ENCODE measurements at places on chromosomes 4 and X.

GRCh38 chr4:182018691-182019090 is 224.5 kb upstream of the TENM3 start:
- no peak for DNase-seq

DNA sequence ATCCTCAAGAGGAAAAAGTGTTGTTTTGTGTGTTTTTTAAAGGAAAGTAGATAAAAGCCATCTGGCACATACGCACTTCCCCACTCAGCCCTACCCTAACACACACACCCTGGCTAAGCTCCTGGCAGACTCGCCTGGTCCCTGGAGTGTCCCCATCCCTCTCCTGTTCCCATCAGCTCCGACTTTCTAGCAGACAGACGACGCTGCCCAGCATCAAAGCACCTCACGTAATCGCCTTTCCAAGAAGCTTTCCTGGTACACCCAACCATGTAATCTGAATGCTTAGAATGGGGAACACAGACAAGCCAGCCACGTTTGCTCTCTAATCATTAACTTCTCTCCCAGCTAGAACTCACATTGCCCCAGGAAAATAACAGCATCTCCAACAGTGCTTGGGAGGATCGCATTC is 116.2 kb downstream of the AFAP1 start:
- no peak for DNase-seq

DNA sequence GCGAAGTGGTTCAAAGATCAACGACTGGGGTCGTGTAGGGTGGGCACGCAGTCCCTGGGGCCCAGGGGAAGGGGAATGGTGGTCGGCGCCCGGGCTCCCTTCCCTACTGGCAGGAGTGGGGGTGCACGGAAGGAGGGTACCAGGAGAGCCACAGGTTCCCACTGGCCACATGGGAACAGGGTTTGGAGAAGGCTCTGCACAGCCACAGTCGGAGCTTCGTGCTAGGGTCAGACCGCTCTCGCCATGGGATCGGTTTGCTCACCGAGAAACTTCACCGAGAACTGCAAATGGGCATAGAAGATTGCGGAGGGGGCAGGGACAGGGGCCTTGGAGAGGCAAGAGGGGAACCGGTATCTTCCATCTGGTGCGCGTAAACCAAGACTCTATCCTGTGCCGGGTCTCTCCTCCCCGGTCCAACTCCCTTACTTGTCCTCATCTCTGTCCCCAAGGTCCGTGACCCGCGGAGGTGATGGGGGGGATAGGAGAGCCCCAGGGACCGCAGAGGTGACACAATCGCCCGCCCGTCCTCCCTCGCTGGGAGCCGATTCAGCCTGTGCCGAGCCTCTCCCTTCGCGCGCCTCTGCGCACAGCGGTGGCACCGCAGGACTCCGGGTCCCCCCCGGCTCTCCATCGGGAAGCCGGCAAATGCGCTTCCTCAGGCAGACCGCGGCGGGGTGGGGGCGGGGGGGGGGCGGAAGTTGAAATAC is 1.0 kb downstream of the SCD5 start:
- DNase-seq: no peak

GRCh38 chrX:109997786-109998452 is 5.0 kb upstream of the TMEM164 start:
- DNase-seq: no peak

GRCh38 chr4:24067367-24068193 is 177.7 kb upstream of the PPARGC1A start:
- DNase-seq: peak; percentile 33

DNA sequence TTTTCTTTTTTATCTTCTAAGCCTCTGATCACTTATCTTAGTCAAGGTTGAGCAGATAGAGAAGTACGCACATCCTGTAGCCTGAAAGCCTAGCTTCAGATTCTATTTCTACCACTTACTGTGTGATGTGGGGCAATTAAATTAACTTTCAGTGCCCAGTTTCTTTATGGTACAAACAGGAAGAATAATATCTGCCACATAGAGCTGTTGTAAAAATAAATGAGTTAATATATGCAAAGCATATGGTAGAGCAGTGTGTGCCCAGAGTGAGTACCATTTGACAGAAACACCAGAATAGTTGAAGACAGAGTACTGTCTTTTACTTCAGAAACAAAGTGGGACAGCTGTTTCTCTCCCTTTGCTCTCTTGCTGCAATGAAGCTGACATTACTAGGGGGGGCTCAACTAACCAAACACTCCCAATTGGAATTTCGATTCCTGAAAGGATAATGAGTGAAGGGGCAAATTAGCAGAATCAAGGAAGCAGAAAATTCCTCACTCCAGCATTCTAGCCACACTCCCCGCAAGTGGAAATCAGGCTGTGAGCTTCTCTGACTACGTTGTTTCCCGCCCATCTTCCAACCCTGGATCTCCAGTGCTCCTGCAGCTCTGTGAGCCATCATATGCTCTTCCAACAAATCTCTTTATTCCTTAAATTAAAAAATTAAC is 80.4 kb downstream of the MAPK10 start:
- no peak for DNase-seq

- no peak for DNase-seq
Measured at GRCh38 chrX:2445662-2446623, 54.8 kb downstream of the DHRSX start.

DNA sequence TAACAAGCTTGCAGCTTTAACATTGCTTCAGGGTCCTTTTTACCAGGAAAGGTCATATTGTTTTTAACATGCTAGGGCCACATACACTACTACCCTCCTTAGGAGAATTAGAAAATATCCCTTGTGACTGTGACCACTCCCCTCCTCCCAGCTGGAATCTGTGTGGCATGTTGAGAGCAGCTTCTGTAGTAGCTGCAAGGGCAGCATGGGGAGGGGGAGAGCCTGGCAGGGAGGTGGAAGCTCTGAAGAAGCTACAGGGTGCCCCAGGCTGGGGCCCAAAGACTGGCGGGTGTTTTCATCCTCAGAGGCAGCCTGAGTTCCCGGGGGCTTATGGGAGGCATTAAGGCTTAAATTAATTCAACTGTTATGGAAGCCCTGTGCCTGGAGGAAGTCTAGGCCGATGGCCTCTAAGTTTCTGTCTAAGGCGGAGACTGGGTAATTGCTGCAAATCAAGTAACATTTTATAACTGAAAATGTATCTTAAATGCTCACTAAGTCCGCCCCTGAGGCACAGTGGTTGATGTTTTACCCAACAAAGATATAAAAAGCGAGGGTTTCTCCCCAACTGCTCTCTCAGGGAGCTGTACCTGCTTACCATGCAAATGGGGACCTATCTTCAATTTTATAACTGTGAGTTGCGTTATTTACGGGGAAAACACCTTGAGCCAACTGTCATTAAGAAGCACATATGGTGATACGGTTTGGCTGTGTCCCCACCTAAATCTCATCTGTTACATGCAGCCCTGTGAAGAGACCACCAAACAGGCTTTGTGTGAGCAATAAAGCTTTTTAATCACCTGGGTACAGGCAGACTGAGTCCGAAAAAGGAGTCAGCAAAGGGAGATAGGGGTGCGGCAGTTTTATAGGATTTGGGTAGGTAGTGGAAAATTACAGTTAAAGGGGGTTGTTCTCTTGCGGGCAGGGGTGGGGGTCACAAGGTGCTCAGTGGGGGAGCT is 37.4 kb upstream of the STS start:
- DNase-seq: no peak

DNA sequence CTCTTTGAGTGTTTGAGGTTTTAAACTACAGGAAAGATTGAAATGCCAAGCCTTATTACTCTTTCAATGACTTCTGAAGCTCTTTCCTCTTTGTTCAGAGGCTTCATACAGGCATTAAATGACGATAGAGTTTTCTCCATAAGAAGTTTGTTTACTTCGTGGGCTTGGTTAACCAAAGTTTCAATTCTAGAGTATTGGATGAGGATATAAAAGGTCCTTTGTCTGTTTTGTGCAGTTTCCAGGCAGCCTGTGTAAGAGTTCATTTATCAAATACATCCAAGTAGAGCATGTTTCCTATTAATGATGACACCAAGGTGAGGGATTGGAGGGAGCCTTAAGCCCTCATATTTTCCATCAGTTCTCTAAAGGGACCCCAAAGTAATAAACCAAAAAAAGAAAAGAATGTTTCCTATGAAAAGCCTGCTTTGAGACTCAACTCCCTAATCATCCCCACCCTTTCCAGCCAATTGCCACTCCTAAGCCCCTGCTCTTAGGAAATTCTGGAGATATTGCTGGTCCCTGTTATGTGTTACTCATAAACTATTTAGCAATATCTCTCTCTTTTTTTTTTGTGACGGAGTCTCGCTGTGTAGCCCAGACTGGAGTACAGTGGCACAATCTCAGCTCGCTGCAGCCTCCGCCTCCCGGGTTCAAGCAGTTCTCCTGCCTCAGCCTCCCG is 106.2 kb upstream of the IL13RA1 start:
- no peak for DNase-seq

GRCh38 chr4:101727238-101727637 is 63.3 kb upstream of the BANK1 start:
- no peak for DNase-seq

DNA sequence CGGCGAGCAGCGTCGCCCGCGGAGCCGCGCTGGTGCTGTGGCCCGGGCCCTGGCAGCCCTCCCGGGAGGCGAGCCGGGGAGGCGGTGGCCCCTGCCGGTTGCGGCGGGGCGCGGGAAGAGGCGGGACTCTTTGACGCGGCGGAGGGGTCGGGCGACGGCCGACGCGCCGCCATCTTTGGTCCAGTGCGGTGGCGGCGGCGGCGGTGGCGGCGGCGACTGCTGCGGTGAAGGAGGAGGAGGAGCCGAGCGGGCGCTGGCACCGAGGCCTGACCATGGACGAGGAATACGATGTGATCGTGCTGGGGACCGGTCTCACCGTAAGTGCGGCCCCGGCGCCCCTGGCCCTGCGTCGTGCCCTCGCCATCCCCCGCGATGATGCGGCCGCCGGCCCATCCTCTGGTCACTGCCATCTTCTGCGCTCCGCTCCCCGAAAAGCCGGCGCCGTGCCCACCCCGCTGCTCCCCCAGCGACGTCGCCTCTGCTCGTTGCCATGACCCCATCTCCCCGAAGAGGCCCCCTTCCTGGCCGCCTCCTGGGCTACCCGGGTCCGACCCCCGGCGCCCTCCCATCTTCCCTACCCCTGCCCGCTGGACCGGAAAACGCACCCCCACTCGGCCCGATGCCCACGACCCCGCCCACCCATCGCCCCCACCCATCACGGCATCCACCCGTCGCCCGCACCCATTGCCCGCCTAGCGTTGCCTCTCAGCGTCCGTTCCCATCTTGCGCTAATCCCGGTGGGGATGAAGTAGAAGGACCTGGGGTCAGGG is at the start of gene GDI1:
GDI1 (plus strand) TSS at position 172 of the 770 bp plus-strand sequence; CDS start at position 273, 101 bp downstream.
- no peak for DNase-seq

- DNase-seq: no peak
Measured at GRCh38 chr4:5393911-5394513, 314.3 kb downstream of the EVC2 start.

DNA sequence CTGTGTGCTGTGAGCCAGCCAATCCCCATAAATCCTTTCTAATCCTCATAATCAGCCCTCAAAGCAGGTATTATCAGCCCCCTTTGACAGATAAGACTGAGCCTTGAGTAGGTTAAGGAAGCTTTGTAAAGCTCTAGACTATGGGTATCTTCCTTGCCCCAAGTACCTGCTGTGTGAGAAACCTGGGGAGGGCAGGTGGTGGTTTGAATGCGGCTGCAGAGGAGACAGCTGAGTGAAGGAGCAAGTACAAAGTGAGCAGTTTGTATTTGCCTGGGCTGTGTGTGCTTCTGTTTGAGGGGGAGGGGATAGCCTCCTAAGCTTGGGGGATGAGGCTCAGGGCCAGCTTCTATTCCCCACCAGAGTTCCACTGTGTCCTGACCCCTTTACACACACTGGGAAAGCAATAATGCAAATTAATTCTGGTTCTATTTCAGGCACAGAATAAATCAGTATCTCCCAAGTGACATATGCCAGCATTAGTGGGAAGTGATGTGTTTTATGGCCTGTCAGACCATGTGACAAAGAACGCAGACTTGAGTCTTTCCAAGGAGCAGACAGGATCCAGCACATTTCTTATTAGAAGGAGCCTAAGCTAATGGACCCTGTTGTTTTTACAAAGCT is 63.5 kb downstream of the EVC start:
- DNase-seq: no peak

DNA sequence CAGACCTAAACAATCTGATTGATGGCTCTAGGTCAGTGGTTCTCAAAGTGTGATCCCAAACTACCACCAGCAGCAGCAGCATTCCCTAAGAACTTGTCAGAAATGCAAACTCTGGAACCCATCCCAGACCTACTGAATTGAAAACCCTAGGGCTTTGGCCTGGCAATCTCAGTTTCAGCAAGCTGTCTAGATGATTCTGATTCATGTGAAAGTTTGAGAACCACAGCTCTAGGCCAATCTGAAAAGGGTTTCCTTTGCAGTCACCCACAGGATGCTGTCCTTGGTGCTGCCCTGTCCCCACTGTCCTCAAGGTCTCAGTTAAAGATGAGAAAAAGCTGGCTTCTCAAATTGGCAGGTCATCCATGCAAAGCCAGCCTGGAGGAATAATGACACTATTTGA is 34.8 kb downstream of the SMPX start:
- no peak for DNase-seq

Measured in AG04449 (cell line).